ENCODE measurements at places on chromosomes 7 and 10.
A peak's percentile ranks its signal among the peaks of the same experiment; 100 is the strongest.

- DNase-seq, result no peak
These were observed 58.0 kb downstream of the LSMEM1 start for GRCh38 chr7:112538726-112539255.

- no peak for DNase-seq
These were observed 203.8 kb upstream of the KLF14 start for GRCh38 chr7:130937830-130938229.

DNA sequence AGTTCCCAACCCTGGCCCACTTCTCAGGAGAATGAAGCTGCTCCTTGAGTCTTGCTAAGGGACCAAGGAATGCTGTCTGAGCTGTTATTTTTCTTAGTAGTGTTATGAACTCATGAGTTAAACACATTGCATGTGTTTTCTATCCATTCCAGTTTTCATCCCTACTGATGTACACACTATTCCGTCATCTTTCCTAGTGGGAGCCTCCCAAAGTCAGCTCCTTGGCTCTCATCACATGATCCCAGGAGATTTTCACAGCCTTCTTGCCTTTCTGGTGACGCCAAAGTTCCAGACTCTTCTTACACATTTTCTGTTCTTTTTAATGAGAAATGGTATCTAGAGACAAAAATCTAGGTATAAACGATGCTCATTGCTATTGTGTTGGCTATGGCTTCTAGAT is 8.4 kb upstream of the C10orf71 start:
- DNase-seq, result no peak

GRCh38 chr7:105218215-105218614 is 170.5 kb downstream of the SRPK2 start:
- no peak for DNase-seq

GRCh38 chr7:100152937-100153666 is 4.4 kb downstream of the LAMTOR4 start:
- no peak for DNase-seq

- no peak for DNase-seq
These were observed 117.5 kb downstream of the PLXNA4 start for GRCh38 chr7:132458729-132459128.

- DNase-seq, result no peak
These were observed 361.0 kb upstream of the ZMIZ1 start for GRCh38 chr10:78707745-78708144.

DNA sequence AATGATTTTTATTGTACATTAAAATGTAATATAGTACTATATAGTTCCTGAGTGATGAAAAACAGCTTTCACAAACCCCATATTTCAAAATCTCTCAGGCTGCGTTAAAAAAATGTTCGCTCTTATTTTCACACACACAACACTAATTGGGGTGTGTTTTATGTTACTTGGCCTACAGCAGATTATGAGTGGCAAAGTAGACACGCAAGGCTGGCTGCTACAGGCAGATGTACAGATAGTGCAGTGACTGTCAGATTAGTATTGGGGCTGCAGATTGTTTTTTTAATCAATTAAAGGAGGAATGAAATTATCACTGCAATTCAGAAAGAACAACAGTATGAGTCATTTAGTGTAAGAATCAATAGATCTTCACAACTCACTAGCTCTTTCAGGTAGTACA is 65.2 kb upstream of the ICA1 start:
- no peak for DNase-seq

DNA sequence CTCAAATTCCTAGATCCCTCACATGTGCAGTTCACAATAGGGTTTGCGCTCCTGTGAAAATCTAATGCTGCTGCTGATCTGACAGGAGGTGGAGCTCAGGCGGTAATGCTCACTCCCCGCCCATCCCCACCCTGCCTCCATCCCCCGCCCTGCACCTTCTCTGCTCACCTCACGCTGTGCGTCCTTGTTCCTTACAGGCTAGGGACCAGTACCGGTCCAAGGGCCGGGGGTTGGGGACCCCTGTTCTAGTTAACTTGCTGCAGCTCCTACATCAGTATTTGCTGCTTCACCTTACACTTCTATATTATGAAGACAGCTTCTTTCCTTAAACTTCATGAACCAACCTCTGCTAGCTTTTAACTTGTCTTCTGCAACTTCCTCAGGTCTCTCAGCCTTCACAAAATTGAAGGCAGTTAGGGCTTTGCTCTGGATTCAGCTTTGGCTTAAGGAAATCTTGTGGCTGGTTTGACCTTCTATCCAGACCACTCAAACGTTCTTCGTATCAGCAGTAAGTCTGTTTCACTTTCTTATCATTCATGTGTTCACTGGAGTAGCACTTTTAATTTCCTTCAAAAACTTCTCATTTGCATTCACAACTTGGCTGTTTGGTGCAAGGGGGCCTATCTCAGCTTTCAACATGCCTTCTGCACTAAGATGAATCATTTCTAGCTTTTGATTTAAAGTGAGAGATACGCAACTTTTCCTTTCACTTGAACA is 1.7 kb upstream of the TNKS2 start:
- DNase-seq, result peak; percentile 61

DNA sequence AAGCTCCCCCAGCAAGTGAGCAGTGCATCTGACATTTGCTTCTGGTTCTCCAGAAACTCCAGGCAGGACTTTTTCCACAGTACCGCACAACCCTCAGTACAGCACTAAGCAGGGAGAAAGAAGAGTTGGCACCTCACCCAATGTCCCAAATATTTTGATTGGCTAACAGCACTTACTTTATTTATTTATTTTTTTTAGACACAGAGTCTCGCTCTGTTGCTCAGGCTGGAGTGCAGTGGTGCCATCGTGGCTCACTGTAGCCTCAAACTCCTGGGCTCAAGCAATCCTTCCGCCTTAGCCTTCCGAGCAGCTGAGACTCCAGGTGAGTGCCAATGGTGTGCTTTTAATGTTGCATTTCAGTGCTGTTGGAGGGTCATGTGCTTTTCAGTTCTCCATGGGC is 200.3 kb upstream of the ZMIZ1 start:
- DNase-seq, result no peak

DNA sequence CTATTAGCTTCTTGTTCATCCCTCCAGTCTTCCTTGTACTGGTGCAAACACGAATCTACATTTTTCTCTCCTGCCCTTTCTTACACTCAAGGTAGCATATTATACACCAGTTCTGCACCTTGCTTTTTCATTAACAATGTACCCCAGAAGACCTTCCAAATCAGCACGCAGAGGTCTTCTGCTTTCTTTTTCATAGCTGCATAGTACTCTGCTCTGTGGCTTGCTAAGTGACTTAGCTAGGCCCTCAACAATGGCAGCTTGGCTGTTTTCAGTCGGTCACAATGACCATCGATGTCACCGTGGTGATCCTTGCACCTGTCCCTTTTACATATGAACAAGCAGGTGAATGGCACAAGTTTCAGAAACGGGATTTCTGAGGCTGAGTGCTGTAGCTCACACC is 5.1 kb upstream of the MAFK start:
- DNase-seq, result no peak

GRCh38 chr10:131041441-131041840 is 270.1 kb downstream of the TCERG1L start:
- DNase-seq, result no peak

DNA sequence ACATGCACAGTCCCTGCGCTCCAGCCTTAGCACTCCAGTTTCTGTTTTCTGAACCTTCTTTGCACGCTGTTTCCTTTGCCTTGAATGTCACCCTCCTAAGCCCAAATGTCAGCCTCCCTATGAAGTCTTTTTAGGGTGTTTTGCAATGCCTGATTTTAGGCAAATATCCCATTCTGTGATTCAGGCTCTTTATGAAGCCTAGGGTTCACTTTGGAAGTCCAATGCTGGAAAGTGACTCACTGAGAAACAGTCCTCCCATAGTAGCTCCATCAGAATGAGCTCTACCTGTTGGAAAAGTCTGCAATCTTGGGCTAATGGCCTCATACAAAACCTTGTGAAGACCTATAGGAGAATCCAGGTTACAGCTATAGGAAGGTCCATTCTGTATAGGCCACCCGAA is 5.3 kb downstream of the LAMB4 start:
- DNase-seq, result no peak

DNA sequence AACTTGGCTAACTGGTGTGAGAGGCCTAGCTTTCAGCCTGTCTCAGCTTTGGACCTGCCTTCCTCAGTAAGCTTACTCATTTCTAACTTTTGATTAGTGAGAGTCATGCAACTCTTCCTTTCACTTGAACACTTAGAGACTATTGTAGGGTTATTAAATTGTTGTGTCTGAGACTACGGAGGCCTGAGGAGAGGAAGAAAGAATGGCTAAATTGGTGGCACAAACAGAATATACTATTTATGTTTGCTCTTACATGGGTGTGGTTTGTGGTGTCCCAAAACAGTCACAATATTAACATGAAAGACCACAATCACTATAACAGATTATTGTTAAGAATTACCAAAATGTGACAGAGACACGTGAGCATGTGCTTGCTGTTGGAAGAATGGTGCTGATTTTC is 82.1 kb downstream of the TRIM24 start:
- no peak for DNase-seq

DNA sequence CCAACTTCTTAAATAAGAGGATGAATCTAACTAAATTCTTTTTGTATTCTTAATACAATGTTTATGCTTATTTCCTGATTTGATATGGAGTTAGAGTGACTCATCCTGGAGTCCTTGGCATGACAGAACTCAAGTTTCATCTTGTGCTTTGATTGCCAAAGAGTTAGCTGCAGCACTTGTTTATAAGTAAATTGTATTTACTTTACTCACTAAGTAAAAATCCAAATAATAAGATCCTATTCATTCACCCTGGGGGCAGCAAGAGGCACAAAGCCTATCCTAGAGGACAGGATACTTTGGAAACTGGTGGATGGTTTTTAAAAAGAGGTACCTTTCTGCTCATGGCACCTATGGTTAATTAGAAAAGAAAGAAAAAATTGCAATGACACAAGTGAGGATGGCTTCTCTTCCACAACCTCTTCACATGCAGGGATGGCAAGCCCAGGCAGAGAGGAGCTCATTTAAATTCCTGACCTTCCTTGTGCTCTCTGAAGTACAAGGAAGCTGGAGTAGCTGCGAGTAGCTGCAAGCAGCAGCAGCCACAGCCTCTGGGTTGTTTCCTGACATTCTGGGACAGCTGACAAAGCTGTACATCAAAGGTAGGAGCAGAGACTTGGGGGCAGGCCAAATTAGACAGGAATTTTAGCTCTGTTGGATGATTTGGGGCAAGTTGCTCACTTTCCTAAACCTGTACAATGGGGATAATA is 28.5 kb upstream of the CROT start:
- no peak for DNase-seq

DNA sequence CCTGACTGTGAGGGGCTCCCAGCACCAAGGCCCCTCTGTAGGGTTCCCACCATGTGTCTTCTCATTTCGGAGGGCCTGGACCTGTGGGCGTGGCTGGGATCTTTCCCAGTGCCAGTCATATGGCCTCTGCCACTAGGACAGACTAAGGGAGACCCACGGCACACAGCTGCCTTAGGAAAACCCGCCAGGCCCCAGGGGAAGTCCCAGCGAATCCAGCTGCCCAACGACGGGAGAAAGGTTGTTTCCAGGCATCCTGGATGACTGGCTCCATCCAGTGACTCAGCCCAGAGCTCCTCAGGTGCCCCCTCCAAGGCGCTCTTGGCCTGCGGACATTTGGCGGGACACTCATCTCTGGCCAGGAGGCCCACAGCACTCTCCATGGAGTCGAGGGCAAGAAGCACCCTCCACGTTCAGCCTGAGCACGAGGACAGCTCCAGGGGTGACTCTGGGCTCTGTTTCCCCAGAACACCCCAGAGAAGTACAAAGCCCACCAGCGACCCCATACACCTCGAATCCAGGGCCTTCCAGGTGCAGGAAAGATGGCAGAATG is 39.9 kb downstream of the PWWP2B start:
- DNase-seq, result no peak

DNA sequence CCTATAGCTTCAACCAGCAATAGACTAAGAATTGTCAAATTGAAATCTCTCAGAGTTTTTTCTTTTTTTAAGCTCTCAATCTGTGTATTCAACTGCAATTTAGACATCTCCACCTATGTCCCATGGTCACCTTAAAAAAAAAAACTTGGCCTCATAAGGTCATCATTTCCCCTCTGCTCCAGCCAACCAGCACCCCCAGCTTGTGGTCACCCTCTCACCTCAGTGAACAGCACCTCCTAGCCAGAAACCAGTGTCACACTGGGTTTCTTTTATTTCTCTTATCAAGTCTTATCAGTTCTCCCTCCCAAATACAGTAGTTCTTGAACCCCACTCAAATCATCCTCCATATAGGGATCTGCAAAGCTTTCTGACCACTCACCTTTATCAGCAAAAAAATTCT is 4.0 kb downstream of the ITGB1 start:
- no peak for DNase-seq

GRCh38 chr7:47601119-47601880 is 19.4 kb upstream of the TNS3 start:
- DNase-seq, result no peak

GRCh38 chr10:80988755-80989154 is 451.1 kb downstream of the SH2D4B start:
- DNase-seq, result no peak

DNA sequence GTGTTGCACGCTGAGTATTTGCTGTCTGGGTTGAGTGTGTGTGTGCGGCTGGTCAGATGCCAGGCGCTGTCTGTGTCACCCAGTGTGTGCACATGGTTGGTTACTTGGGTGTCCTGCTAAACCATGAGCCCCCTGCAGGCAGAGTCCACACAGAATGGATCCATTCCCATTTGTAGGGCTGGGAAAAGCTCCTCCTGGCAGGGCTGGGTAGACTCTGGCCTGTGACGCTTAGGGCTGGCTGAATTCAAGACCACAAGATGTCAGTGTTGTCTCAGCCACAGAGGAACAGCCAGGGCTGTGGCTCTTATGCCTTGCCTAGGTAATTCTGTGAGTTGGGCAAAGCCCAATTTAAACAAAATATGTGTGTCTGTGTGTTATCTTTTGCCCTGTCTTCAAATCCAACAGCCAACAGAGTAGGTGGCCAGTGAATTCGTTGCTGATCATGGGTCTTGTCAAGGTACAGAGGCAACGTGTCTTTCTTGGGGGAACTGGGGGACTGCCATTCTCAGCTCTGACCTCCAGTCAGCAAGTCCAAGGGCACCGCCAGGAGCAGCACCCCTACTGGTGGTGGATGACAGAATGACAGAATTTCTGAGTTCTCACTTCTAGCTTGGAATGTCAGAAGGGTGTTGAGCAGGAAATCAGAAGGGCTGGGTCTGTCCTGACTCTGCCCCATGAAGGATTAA is 285.1 kb downstream of the CCSER2 start:
- DNase-seq, result no peak

DNA sequence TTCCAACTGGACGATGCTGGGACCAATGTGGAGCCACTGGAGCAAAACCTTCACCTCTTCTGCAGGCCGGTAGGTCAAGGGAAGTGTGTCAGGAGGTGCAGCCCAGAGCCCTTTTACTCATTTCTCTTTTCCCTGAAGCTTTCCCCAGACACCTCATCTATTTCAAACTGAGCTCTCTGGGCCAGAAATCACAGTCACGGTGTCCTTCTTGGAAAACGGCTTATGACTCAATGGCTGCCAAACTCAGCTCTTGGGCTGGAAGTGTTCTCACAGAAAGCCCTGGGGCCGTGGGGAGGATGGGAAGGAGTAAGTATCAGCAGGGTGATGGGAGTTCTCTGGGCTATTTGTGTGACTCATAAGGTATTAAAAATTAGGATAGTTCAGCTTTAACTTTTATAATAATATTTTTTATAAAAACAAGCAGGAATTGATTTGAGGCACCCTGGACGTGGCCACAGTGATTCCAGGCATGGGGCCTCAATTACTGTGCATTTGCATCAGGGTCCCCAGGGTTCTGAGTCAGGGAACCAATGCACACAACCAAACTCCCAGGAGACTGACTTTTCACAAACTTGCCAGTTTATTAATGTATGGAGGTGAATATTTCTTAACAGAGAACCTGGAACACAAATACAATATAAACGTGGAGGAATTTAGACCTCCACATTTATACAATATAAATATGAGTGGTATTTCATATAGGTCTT is 187.4 kb upstream of the TMEM72 start:
- no peak for DNase-seq

- DNase-seq, result no peak
These were observed 394.0 kb downstream of the REEP3 start for GRCh38 chr10:63915240-63915639.
